ENCODE measurements at places on chromosomes 6 and 20.

DNA sequence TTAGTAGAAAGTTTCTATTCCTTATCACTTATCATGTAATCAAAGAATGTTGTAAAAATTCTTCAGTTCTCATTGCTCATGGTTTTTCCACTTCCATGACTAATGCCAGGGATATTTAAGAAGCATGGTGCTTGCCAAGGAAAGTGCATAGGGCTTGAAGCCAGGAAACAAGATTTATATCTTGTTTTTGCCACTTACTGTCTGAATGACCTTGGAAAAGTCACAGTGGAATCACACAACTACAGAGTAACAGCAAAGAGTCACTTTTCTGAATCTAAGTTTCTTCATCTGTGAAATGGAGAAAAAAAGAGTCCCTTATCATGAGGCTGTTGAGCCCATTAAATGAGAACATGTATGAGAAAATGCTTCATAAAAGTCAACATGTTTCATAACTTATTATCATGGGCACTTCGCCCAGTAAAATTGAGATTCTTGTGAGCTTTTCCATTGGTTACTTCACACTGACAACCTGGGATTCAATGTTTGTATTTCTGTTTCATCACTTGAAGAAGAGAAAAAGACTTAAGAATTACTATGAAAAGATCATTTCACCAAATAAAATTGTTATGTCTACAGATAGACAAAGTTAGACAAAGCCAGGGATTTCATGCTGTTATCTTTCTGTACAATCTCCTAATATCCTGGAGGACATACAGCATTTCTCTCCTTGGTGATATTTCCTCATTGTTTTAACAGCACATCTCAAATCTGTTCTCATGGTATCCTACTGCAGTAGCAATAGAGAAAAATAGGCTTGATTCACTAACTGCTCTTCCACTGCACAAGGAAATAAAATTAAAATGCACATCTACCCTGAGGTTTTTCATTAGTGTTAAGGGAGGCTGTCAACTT, 7.6 kb upstream of the BMP5 start:
- peak; percentile 86 for DNase-seq

GRCh38 chr6:3316331-3316730, 57.6 kb downstream of the PSMG4 start:
- DNase-seq, result no peak

- DNase-seq, result no peak
These were observed 8.4 kb upstream of the CST9 start for GRCh38 chr20:23614163-23614562.

DNA sequence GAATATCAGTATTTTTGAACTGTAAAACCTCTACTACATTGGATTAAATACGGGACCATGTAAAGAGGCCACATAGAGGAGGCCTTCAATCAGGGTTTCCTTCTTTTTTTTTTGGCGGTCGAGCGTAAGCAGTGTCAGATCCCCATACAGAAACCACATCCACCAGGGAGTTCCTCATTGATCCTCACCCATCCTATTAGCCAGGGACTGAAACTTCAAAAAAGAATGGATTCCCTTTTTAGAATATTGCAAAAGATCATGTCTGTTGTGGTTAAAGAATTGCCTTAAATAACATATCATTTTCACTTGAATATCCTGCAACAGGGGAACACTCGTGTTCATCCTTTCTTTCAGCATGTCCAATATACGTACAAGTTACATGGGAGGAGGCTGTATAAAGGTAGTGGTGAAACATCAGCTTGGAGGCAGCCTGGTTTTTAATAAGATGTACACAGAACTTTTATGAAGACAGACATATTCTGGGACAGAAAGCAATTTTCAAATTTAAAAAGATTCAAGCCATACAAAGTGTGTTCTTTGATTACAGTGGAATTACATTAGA, 96.1 kb downstream of the PPP1R14C start:
- no peak for DNase-seq

- no peak for DNase-seq
These were observed 291.6 kb downstream of the TSHZ2 start for GRCh38 chr20:53263554-53264438.

DNA sequence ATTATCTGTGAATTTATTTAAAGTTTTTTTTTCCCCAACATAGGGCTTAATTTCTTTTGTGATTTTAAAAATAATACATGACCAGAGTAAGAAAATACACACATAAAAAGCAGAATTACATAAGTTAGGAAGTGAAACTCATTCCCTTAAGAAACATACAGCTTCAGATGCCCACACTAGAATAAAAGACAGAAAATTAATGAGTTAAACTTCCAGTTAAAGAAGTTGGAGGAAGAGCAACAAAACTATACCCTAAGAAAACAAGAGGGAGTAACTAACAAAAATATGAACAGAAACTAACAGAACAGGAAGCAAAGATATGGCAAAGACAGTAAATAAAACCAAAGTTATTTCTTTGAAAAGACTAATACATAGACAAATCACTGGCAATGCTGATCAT, 107.6 kb upstream of the CEP85L start:
- DNase-seq, result no peak

GRCh38 chr20:25858495-25859425, 162.1 kb upstream of the ZNF337 start:
- no peak for DNase-seq

- DNase-seq, result peak; percentile 91
These were observed 116.0 kb downstream of the CRYBG1 start for GRCh38 chr6:106476331-106477105.

- peak; percentile 8 for DNase-seq
These were observed 236.1 kb downstream of the COL12A1 start for GRCh38 chr6:74969591-74970267.

All from fibroblast of skin of right biceps (primary cell).